CD14-positive monocyte (primary cell): ENCODE measurements at places on chromosomes 5 and 9.
A peak's percentile ranks its signal among the peaks of the same experiment; 100 is the strongest.

DNA sequence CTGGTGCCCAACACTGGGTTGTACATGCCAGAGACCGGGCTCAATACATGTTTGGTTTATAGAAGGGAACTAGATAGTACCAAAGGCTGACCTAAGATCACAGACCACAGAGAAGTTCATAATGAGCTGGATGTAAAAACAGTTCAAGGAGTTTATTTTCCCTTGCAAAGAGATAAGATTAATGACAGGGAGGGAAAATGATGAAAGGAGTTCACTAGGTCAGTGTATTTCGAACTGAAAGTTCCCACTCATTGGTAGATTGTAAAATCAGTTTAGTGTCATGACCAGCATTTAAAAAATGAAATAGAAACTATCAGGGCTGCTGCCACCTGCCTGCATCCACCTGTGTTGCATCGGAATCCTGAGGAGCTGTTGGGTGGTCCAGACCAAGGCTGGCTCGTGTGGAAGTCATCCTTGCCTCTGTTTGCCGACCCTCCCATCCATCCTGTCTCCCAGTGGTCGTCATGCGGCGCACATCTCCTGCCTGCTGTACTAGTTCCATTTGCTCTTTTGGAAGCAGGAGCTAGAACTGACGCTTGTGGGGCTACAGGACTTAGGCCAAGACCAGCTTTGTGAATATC, 21.1 kb downstream of the TBC1D2 start:
- no peak for DNase-seq

- DNase-seq = no peak
Observed at GRCh38 chr9:115158661-115159481, 40.9 kb upstream of the TNC start.

DNA sequence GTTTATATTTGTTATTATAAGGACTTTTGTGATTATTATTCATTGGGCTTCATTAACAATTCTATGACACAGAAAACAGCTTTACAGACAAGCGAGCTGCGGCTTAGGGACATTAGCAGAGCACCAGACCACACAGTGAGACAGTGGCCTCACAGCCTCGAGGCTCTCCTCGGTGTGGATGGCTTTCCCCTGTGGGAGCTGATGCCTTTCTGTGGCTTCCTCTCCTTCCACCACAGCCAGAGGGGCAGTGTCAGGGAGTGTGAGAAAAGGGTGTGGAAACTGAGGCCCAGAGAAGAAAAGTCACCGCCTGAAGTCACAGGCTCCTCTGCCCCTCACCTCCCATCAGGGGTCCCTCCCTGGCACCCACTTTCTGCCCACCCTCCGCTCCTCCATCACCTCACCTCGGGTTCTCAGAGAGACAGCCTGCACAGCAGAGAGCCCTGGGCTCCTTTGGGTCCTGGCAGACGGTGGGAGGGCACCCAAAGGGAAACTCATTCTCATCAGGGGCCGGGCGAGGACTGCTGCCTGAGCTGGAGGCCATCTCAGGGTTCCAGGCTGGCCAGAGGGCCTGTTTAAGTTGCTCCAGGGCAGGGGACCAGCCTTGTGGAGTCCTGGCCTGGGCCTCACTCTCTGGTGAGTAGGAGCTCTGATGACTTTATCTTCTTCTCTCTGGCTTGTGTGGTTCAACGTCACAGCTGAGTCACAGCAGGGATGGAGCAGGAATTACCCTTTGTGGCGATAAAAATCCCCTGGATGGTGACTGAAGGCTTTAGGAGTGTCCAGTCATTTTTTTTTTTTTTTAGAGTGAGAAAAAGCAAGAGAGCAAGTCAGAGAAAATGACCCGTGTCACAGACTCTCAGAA, 830 bp downstream of the TRAF1 start:
- peak; percentile 93 for DNase-seq

DNA sequence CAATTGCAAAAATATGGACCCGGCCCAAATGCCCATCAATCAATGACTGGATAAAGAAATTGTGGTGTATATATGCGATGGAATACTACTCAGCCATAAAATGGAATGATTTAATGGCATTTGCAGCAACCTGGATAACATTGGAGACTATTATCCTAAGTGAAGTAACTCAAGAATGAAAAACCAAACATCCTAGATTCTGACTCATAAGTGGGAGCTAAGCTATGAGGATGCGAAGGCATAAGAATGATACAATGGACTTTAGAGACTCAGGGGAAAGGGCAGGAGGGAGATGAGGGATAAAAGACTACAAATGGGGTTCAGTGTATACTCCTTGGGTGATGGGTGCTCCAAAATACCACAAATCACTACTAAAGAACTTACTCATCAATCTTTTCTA, 247.6 kb upstream of the FBXL7 start:
- DNase-seq = no peak
